T1000 (cell line): ENCODE measurements at places on chromosomes 5 and 9.

DNA sequence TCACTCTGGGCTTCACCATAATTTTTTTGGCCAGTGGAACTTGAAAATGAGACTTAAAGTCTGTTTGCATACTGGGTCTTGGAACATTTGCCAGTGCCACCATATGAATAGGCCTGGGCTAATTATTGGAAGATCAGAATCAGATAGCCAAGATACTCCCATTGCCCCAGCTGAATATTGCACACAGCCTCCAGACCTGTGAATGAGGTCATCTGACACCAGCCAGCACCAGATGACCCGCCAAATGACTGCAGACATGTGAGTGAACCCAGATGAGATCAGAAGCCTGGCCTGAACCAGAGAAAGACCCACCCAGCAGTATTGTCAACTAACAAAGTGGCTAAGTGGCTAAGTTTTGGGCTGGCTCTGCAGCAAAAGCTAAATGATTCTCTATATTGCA, 220.5 kb upstream of the MPDZ start:
- DNase-seq: no peak

DNA sequence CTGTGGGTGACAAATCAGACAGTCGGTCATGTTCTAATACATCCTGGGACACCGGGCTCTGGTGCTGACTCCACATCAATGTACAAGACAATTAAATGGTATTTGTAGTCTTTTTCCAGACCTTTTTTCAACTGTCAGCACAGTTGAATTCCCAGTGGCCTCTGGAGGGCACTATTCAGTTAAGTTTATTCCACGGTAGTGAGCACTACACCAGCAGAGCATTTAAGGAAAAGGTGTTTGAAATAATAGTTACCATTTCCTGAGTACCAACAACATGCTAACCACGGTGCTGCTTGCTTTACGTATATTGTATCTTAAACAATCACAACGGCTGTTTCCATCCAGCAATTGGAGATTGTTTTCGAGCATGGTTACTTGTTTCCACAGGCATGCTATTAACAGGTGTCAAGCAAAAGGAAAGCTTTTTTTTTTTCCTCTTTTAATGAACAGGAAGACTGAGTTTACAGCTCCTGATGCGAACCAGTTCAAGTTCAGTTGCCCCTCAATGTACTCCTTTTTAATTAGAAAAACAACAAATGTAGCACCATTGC, 186.7 kb downstream of the PDZD2 start:
- DNase-seq: peak; percentile 40

DNA sequence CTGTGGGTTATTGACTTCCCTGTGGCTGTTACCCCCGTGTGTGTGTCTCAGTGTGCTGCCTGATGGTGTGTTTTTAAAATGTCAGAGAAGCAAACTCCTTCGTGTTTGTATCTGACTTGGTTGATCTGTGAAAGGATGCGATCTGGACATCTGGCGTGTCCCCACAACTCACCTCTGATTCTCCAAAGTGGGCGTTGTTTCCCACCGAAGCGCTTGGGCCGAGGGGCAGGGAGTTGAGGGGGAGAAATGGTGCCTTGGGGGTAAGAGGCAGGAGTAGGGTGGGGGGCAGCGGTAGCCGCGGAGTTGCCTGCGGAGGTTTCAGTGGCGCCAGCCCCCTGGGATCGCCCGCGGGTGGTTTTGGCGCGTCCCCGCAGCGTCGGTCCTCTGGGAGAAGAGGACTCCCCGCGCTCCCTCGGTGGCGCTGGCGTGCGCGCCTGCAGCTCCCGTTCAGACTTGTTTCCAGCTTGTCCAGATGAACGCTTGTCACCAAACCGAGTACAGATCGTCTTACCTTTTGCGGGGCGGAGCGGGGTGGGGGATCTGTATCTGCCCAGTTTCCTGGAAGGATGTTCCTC, 1.1 kb downstream of the MAST4 start:
- no peak for DNase-seq

DNA sequence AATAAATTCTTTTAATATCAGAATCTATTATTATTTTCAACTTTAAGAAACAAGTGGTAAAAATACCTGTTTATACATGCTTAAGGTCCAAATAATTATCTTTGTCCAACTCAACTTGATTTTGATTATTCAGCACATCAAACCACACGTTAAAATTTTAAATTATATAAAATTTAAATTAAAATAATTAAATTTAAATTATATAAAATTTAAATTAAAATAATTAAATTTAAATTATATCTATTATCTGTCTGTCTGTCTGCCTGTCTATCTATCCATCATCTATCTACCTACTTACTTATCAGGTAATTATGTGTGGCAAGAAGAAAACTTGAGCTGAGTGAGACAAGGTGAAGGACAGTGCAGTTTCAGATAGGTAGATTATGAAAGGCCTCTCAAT, 605.3 kb upstream of the RIOK2 start:
- no peak for DNase-seq

- no peak for DNase-seq
These were observed 62.5 kb upstream of the ITGA1 start for GRCh38 chr5:52725065-52725746.

DNA sequence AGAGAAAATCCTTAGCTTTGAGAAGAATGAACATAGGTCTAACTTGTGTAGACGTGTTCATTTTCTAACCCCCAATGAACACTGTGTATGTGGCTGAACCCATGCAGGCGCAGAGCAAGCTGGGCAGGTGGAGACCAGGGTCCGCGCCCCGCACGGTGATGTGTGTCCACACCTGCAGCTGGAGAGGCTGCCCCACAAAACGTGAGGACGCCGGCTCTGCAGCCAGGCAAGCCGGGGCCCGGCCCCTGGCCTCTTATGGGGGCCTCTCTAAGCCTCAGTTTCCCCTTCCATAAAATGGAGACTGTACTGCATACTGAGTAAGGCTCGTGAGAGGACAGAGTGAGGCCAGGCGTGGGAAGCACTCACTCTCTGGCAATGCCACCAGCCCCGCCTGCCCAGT, 124.7 kb upstream of the RAPGEF1 start:
- no peak for DNase-seq

- peak; percentile 26 for DNase-seq
These were observed 75.3 kb downstream of the ADAMTS2 start for GRCh38 chr5:179269781-179270543.

DNA sequence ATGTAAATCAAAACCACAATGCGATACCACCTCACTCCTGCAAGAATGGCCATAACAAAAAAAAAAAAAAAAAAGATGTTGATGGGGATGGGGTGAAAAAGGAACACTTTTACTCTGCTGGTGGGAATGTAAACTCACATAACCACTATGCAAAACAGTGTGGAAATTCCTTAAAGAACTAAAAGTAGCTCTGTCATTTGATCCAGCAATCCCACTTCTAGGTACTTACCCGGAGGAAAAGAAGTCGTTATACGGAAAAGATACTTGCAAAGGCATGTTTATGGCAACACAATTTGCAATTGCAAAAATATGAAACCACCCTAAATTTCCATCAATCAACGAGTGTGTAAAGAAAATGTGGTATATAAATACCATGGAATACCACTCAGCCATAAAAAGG, 205.0 kb downstream of the TENT4A start:
- no peak for DNase-seq

DNA sequence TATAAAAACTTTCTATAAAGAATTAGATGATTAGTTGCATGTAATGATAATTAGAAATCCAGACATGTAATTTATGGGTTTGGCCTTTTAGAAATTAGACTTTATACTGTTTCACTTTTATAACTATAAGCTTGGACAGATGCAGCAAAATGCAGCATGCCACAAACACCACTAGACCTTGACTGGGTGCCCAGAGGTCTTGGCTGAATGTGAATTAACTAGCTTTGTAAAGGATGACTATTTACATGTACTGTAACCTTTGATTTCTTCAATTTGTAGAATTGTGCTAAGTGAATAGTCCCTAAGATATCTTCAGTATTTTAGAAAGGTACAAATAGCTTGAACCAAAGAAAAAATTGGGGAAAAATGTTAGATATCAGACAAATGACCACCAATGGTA, 2168.1 kb downstream of the MAT2B start:
- DNase-seq: no peak

- DNase-seq: no peak
These were observed 226.0 kb downstream of the ROR2 start for GRCh38 chr9:91724068-91724440.

- no peak for DNase-seq
These were observed 47.8 kb downstream of the AHRR start for GRCh38 chr5:369151-369868.

DNA sequence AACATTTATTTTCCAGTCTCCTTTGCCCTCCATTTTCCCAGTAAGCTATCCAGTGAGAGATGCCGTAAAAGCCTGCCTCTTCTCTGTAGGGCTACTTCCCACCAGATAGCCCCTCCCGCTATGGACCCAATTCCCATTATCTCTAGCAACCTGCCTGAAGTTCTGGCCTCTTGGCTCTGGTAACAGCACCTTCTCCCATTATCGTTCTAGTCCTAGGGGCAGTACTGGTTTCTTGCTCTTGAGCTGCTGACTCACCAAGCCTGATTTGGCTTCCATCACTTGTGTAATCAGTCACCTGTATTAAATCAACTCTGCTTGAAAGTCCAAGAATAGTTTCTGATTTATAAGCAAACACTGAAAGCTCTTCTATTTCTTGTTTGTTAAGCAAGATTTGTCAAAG, 42.8 kb upstream of the PARP8 start:
- DNase-seq: no peak

DNA sequence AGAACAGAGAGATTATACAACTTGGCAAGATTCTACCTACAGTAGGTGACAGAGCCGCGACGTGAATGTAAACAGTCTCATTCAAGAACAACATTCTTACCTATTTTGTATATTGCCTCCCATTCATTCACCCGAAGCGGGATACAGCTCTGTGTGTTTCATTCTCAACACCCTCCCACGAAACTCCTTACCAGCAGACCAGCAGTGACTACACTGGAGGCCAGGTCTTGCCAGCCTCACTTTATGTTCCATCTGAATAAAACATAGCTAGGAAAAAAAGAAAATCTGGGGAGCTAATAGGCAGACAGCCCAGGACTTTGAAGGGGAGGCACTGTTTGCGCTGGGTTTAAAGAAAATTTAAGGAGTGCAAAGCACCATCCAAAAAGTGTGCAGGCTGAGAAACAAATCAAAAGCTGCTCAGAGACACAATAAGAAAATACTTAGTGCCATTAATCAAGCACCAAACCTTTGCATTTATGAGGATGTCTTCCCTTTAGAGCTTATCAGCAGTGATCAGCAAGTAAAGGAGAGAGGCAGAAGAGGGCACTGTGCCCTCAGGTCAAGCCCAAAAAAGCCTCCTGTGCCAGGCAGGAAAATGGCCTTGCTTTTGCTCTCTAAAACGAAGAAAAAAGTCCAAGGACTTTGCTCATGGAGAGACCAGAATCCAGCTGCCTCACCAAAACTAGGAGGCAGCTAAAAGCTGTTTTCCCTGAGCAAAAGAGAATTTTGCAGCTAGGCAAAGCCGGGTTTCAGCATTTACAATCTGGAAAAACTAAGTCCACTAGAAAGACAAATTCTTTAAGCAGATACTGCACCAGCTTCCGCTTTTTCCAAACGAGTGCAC, 295.1 kb downstream of the BNC2 start:
- no peak for DNase-seq

- DNase-seq: no peak
These were observed 647 bp downstream of the SMARCA2 start for GRCh38 chr9:2015581-2016407.

DNA sequence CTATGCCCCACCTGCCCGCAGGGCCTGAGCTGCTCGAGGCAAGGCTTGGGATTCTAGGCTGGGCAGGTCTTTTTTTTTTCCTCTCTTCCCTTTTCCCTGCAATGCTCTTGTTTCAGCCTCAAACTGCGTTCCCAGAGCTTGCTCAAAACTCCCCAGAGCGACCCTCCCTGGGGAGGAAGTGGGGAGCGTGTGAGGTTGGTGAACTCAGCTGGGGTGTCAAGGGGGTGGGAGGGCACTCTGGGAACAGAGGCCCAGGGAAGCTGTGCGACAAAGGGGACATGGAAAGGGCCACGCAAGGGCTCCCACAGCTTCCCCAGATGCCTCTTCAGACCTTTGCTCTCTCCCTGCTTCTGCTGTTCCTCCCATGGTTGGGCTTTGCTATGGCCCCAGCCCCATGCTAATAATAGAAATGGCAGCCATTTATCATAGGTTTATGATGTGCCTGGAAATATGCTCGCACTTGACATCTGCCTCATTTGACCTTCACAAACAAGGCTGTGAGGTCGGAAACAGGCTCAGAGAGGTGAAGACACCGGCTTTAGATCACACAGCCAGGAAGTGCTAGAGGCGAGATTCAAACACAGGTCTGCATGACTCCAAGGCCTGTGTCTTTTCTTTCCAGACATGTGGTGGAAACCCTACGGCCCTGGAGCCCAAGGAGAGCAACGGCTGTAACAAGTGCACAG, 40.9 kb upstream of the IL17B start:
- DNase-seq: no peak

- no peak for DNase-seq
These were observed at the start of gene PTPDC1 for GRCh38 chr9:94084314-94084713. TSS of gene PTPDC1 (plus strand) at chr9:94084464. CDS start at chr9:94084531, 67 bp downstream.

GRCh38 chr9:6086006-6086655, 70.7 kb upstream of the RANBP6 start:
- DNase-seq: no peak

DNA sequence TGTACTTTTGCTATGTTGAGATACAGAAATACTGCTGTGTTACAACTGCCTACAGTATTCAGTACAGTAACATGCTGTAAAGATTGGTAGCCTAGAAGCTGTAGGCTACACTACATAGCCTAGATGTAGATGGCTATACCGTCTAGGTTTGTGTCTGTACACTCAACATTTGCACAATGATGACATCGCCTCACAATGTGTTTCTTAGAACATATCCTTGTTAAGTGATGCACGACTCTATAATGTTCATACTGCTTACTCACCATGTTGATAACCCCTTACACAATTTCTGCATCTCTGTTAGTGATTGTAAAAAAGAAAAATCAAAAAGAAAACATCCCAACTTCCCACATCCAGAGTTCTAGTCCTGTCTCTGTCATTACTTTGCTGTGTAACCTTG, 450.0 kb downstream of the CCDC171 start:
- no peak for DNase-seq

- DNase-seq: no peak
These were observed 80.9 kb downstream of the PPP2R2B start for GRCh38 chr5:146797658-146798057.

DNA sequence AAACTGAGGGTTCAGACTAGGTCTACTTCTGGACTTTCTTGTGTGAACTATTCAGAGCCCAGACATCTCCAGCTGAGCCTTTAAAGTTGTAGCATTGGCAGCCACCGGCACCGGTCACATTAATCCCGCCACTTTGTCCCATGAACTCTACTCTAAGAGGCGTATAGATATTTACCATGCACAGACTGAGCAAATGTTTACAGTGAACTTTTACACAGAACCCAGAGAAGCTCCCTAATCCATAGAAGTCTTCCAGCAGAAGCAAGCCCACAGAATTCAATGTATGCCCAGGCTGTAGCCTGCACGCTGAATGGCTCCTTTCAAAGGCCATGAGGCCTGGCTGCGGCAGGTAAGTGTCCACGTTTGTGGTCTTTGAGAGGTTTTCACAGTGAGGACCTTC, 466.9 kb downstream of the ENC1 start:
- DNase-seq: no peak

- DNase-seq: no peak
These were observed 114.5 kb downstream of the SV2C start for GRCh38 chr5:76197726-76198125.

GRCh38 chr9:136239983-136240330, 5.7 kb downstream of the QSOX2 start:
- DNase-seq: no peak

- DNase-seq: no peak
These were observed 97.8 kb downstream of the C5orf15 start for GRCh38 chr5:133870661-133871060.
